ENCODE measurements at places on chromosomes 4 and X.

GRCh38 chrX:17453788-17454187 lies 78.8 kb downstream of the NHS start:
- no peak for DNase-seq

GRCh38 chrX:38170556-38170955 lies 50.1 kb downstream of the SRPX start:
- DNase-seq = no peak

DNA sequence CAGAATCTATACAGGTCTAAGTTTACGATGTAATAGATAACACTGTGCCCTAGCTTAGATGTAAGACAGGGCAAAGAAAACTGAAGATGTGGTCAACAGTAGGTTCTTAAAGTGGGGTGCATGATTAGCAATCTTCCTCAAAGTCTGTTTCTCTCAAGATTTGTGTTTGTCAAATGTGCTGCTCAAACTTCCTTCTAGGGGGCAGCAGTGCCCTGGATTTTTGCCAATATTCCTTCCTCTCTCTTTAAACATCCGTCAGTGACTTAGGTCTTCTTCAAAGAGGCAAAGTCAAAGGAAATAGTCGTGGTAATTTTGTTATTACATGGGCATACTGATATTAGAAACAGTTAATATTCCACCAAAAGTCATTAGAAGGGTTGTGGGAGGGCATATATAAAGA lies 4.2 kb upstream of the PDHA2 start:
- DNase-seq = no peak

DNA sequence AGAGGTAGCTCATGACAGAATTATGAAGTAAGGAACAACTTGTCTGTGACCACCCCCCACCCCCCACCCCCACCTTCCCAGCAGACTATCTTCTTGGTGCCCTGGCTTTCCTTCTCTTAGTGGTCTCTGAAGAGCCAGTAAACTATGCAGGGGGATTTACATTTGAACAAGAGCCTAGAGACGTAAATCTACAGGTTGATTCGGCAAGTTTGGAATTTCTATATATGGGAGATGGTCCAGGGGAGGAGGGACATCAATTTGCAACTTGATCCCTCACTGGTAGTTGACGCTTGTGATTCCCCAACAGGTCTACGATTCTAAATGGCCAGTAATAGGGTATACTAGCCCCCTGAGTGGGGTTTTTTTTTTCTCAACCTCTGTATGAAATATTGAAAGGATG lies 36.7 kb downstream of the IL13RA1 start:
- DNase-seq = no peak

DNA sequence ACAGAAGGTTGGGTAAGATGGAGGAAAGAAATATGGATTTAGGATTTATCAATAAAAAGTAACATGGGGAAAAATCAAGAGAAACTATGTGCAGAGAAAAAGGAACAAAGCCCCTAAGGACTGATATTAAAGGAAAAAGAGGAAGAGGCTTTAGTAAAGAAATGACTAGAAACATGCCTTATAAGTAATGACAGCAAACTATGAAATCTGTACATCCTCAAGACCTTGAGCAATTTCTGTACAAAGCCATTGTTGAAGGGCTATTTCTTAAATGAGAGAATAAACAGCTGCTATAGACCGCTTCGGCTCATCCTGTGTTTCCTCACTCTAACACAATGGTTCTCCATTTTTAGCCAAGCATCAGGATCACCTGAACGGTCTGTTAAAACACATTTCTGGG lies 180.3 kb upstream of the ATOH1 start:
- DNase-seq = no peak

DNA sequence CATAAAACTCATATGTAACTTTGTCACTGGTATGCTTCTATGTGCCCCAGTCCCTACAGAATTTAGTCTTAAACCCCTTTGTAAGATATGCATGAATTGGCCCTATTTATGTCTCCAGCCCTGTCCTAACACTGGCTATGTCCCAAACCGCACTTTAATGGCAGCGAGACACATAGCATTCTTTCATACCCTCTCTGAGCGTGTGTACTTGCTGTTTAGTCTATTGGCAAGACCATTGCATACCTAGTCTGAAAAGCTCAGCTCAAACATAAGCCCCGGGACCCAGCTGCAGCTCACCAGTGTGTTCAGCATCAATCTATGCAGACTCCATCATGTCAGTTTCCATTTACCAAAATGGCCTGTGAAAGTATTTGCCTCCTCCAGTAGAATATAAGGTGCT lies 1018.4 kb upstream of the TENM3 start:
- DNase-seq = no peak

DNA sequence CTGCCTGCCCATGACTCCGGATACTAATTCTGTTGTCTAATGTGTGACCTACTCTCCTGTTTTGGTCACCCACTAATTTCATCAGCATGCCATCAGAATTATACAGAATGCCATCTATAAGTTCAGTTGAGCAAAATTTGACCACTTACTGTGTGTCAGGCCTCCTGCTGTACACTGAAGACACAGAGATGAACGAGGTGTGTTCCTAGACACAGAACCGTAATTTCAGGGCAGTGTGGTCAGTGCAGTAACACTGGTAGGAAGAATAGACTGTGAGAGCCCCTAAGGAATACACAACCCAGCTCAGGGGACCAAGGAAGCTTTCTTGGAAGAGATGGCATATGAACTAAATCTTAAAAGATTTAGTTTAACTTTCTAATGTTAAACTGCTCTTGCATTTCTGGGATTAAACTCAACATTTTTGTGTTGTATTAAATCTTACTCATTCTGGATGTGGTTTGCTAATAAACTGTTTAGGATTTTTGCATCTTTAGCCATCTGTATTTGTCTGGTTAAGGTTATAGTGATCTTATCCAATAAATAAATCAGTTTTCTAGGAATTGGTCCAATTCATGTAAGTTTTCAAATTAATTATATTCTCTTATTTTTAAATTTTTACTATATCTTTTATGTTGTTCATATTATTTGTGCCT lies 34.3 kb downstream of the KANTR start:
- no peak for DNase-seq

DNA sequence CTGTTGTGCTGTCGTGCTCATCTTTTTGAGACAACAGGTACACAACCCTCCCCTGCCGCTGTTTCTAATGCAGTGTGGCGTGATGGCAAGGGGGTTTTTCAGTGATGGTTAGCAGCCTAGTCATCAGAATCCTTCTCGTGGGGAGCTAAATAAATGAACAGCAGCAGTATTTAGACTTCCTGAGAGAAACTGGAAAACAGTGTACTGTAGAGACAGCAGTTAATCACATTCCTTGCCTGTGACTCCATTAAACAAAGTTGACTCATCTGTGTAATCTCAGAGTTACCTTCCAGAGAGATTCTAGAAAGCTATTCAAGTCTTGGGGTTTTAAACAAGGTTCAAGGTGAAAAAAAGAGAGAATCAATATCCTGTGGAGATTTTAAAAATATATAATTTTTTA lies 1753.2 kb upstream of the PCDH7 start:
- DNase-seq = no peak

- DNase-seq = no peak
These were observed 7.5 kb downstream of the CCKAR start for GRCh38 chr4:26482508-26483462.

GRCh38 chr4:94536649-94537469 lies 85.1 kb downstream of the PDLIM5 start:
- DNase-seq = no peak

DNA sequence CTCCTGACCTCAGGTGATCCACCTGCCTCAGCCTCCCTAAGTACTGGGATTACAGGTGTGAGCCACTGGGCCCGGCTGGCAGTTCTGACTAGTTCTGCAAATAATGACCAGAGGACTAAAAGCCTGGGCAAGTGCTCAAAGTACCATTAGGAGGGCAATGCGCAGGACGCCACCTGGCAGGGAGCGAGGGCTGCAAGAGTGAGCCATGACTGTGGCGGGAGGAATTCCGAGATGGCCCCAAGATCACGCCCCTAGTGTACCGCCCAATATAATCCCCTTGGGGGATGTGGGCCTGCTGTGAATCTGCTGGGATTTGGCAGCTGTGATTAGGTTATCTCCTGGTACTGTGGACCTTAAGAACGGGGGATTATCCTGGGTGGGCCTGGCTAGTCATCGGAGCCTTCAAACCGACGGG lies 26.2 kb upstream of the GPR78 start:
- DNase-seq = no peak

GRCh38 chrX:6464726-6465125 lies 70.2 kb downstream of the VCX3A start:
- DNase-seq = no peak

DNA sequence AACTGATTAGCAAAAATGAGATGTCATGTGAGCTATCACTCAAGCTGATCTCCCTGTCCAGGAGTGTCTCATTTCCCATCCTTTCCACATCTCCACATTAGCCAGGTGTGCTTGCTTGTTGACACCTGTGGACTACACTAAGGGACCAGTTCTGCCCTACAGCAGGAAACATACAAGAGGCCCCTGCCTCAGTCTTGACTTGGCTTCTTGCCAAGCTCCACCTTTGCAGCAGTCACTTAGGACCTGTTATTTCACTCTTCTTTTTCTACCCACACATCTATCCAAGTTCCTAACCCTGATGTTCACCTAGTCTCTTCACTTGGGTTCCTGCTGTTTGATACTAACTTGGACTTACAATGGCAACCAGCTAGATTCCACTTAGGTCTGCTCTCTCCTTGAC lies 13.2 kb downstream of the FRMD7 start:
- DNase-seq = no peak

GRCh38 chr4:106312997-106313522 lies 2.9 kb downstream of the TBCK start:
- DNase-seq = no peak

DNA sequence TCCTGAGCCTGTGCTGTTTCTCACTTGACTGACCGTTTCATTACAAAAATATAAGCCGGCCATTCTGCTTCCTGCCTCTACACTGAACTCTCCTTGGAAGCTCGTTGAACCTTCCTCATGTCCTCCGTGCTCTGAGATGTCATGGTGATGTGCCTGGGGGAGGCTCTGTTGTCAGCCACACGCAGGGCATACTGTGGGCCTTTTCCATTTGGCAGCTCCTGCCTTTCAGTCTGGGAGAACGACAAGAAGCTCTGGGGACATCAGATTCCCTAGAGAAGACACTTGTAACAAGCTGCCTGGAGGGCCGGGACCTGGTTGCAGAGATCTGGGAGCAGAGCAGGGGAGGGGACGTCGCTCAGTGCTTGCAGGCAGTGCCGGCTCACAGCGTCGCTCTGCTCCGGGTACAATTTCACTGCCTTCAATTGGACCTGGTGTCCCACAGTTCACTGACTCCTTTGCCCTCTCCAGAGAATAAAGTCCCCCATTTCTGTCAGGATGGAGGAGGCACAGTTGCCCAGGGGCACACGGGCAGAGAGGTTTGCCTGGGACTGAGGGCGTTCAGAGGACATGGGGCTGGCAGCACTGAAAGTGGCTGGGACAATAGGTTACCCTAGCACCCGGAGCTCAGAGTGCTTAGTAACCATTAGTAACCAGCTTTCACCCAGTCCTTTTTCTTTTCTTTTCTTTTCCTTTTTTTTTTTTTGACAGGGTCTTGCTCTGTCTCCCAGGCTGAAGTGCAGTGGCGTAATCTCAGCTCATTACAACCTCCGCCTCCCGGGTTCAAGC lies 19.1 kb upstream of the MECP2 start:
- DNase-seq = no peak

- no peak for DNase-seq
These were observed 37.8 kb upstream of the DIPK2B start for GRCh38 chrX:45238489-45238888.

DNA sequence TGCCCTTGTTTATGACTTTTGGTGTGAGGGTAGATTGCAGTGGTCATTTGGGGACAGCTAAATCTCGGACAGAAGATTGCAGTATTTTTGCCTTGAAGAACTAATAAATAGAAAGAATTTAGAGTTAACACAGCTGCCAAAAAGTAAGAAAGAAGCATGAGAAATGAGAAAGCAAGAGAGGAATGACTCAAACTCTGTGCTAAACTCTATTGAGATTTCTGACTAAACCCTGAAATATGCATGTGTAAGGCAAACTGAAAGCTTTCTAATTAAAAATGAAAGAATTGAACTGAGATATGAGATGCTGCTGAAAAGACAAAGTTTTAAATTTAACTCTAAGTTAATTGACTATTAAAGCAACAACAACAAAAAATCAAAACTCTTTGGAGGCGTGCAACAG lies 791.3 kb downstream of the RAB28 start:
- no peak for DNase-seq

DNA sequence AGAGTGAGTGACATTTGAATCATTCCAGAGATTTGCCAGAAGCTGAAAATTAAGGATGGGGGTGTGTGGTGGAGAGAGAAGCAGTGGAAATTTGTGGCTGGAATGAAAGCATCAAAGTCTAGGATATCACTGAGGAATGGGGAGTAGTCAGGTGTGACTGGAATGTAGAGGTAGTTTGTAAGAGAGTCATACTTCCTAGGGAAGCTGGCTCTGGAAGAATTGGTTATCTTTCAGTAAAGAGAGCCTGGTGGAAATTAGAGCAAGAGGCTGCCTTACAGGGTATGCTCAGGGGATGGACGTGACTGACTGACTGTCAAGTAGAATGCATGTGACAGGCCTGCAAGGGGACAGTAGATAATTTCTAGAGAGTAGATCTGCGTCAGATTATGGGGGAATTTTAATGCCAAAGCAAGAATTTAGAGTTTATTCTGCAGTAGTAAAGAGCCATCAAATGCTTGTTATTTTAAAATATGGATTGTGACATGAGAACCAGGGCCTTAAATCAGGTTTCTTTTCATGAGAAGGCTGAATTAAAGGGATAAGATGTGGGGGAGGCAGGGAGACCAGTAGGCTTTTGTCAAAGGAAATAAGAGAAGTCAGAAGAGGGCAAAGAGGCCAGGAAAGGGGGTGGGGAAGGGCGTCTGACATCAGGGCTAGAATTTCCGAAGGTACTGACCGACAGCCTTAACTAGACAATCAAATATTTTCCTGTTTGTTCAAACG lies 109.9 kb downstream of the AFF1 start:
- DNase-seq = no peak
